Nucleus accumbens (tissue), 56 donors: ENCODE measurements at places on chromosomes 1 and 21.
A peak's percentile ranks its signal among the peaks of the same experiment; 100 is the strongest.

- no peak for DNase-seq
Measured at GRCh38 chr1:46363121-46363520, 22.5 kb downstream of the NSUN4 start.

DNA sequence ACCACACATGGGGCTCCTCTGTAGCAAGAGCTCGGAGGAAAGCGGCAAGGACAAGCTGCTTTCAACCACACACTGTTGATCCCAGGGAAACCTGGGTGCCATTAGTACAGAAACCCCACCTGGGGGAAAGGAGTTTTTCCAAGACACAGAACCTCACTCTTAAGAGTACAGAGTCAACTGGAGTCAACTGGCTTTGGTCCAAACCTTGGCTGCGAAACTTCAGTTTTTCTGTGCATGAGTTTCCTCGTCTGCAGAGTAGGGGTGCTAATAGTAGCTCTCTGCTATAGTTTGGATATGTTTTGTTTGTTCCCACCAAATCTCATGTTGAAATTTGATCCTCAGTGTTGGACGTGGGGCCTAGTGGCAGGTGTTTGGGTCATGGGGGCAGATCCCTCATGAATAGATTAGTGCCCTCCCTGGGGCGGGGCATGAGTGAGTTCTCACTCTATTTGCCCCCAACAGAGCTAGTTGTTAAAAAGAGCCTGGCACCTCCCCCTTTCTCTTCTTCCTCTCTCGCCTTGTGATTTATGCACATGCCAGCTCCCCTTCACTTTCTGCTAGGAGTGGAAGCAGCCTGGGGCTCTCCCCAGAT lies 161.1 kb downstream of the PIGK start:
- no peak for DNase-seq

DNA sequence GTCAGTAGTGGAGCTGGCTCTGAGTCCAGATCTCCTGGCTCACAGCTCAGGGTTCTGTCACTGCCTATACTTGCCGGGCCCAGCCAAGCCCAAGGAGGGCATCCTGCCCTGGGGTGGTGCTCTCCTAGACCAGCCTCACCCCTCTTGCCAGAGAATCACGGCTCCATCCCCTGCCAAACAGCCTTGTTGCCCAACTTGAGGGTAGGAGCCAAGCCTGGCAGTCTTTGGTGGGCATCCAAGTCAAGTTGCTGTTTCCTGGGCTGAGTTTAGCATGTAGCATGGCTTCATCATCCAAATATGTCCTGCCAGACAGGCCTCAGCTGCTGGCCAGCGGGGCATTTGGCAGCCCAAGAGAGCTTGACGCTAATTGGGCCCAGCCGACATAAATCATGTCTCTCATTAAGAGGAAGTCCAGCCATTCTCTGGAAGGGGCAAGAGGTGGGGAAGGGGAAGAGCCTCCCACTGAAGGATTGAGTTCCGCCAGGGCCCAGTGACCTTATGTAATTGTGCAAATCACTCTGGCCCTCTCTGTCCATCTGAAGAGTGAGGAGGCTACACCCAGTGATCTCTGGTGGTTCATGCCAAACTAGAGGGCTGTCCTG lies 22.6 kb upstream of the TRABD2B start:
- DNase-seq, result no peak

GRCh38 chr1:115329965-115330364 lies 8.1 kb downstream of the NGF start:
- no peak for DNase-seq

DNA sequence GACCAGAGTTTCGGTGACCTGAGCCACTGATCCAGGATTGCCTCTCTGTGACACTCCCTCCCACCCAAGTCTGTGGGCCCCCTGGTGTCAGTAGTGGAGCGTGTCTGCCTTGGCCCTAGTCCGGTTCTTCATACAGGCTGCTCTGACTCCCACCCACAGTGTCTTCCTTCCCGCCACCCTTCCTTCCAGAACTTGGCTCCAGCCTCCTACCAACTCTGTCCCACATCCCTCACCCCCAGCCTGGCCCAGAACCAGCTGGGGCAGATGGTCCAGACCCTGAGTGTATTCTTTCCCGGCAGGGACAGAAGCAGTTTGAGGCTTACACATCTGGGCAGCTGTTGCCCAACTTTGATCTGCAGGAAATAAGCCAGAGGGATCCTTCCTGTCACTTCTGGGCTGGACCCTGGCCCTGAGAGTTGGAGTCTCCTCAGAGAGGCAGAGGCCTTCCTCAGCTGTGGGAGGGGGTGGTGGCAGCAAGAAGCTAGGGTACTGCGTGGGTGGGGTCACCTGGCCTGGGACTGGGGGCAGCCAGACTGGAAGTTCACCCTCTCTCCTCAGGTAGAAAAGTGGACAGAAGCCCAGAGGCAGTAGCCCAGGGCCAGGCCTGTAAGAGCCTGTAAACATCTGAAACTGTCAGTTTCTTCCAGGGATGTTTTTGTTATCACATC lies 43.1 kb upstream of the EPS8L3 start:
- DNase-seq, result no peak

GRCh38 chr1:198019126-198019525 lies 102.0 kb downstream of the LHX9 start:
- no peak for DNase-seq

DNA sequence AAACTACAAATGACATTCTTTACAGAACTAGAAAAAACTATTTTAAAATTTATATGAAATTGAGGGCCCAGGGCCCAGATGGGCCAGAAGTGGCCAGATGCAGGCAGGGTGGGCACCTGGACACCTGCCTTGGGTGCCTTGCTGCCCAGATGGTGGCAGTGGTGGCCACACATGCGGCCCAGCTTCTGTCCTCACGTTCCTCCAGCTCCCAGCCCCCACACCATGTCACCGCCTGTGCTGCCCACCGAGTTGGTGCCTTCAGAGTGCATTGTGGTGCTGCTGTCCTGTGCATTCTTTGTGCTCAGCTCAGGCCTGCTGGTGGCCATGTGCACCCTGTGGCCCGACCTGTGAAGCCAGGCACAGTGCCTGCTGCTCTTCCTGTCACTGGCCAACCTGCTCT lies 216.8 kb upstream of the CXADR start:
- DNase-seq, result no peak

DNA sequence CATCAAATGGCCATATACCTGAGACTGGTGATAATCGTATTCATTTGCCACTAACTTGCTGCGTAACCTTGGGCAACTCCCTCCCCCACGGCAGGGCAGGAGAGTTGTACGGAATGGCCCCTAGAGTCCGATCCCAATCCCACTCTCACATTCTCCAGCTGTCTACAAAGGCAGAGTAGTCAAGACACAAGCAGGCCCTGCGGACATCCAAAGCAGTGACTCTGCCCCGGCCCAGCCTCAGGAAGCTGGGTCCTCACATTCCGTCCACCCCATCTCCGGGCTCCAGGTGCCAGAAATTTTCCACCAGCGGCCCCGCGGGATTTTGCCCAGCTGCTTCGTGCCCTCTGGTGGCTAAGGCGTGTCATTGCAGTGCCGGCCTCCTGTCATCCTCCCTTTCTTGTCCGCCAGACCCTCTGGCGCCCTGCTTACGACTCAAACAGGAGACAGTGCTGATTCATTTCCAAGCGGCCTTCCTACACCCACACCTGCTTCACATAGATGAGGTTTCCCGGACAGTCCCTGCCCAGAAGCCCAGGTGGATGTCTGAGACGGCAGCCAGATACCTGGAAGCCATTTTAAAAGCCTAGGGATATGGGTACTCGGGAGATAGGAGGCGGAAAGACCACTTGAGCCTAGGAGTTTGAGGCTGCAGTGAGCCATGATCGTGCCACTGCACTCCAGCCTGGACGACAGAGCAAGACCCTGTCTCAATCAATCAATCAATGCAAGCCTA lies 2.9 kb upstream of the S100A2 start:
- DNase-seq, result peak; percentile 69
